ENCODE measurements at places on chromosomes 7 and 10.

DNA sequence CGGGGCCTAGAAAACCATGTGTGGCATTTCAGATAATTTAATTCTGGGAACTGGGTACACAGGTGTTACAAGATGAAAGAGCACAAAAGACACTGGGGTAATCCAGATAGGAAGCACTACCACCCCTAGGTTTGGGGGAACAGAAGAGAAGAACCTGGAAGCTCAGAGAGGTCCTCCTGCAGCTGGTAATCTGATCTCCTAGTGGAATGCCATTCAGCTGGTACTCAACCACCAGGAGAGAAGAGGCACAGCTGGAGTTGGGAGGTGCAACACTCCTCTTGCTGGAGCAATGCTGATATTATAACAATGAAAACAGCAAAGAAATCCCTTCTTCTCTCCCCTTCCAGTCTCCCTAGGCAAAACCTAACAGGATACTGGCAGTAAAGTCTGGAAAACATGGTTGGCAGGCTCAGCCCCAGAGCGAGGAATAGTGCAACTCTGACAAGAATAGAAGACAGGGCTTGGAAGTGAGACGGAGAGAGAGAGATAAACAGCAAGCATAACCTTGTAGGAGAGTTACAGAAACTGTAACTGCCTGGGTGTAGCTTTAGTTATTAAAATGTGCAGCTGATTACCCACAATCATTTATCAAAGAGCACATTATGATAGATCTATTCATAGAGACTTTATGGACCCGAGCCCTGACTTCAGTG is 35.0 kb downstream of the NRF1 start:
- no peak for DNase-seq

DNA sequence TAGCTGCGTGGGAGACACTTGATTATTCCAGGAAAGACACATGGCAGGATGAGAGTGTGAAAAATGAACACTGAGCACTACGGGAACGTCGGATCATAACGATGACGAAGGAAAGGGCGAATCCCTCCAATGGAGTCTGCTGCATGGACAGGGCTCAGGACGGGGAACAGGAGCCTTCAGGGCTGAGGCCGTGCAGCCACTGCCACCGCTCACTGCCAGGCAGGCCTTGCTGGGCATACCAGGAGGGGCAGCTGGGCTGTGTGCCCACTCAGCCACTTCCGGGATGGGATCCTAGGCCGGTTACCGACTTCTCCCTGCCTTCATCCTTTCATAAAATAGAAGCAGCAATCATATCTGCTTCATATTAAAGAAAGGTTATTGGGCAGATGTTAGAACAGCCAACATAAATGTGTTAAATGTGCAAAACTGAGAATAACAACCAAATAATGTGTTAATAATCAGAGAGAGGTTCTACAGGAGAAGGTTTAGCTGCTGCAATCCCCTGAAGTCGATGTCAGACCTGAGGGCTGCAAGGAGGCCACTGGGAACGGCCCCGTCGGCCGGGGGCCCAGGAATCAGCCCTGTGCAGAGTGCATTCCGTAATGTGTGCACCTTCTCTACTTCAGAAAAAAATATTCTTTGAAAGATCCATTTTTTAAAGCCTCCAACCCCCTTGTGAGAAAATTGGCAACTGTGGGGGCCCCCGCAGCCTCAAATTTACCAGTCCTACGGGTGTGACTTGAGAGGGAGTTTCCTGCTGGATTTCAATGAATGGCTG is 63.6 kb downstream of the ADARB2 start:
- DNase-seq, result no peak

- no peak for DNase-seq
These were observed 123.9 kb downstream of the ADAM12 start for GRCh38 chr10:126264102-126265018.

DNA sequence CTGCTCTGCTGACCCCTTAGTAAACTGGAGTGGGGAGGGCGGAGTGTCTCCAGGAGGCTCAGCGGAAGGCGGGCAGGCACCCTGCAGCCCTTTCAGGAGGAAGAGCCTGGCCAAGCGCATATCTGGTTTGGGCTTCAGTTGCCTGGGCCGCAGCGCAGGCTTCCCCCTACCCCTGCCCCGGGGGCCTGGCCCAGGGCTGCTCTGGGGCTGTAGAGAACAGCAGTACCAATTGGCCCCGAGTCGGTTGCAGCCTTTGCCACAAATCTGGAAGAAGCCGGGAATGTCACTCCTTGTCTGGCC is 28.1 kb upstream of the JAKMIP3 start:
- DNase-seq, result no peak

All from naive thymus-derived CD4-positive, alpha-beta T cell (primary cell).